ENCODE measurements at places on chromosomes 4 and X.

GRCh38 chr4:185966997-185967775, 101.8 kb upstream of the TLR3 start:
- DNase-seq: no peak

DNA sequence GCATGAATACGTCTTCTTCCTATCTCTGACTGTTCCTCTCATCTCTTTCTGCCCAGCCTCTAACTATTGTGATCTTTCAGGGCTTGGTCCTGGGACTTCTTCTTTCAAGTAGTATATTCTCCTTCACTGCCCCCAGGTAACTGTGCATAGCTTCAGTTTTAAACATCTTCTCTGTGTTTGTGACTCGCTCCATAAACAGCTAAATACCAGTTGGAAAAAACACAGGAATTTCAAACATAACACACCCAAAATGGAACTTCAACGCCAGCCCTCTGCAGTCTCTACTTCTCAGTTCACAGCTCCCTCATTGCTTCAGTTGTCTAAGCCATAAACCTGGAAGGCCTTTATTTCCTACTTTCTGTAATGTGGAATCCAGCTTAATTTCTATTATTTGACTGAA, 16.6 kb downstream of the TRIML2 start:
- DNase-seq: no peak

DNA sequence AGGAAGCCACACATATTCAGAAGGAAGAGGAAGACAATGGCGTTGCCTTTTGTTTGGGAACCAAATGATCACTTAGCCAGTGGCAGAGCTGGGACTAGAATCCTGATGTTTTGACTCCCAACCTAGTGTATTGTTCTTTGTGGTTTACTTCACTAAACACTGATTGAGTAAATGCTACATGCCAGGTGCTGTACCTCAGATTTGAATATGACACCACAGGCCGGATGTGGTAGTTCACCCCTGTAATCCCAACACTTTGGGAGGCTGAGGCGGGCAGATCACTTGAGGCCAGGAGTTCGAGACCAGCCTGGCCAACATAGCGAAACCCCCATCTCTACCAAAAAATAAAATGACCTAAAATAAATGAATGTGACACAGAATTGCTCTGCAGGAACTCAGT, 8.4 kb downstream of the NDUFA1 start:
- no peak for DNase-seq

GRCh38 chr4:53706422-53707032, 115.2 kb upstream of the LNX1 start:
- peak; percentile 51 for DNase-seq

GRCh38 chrX:19839770-19840254, 47.6 kb downstream of the SH3KBP1 start:
- DNase-seq: no peak

DNA sequence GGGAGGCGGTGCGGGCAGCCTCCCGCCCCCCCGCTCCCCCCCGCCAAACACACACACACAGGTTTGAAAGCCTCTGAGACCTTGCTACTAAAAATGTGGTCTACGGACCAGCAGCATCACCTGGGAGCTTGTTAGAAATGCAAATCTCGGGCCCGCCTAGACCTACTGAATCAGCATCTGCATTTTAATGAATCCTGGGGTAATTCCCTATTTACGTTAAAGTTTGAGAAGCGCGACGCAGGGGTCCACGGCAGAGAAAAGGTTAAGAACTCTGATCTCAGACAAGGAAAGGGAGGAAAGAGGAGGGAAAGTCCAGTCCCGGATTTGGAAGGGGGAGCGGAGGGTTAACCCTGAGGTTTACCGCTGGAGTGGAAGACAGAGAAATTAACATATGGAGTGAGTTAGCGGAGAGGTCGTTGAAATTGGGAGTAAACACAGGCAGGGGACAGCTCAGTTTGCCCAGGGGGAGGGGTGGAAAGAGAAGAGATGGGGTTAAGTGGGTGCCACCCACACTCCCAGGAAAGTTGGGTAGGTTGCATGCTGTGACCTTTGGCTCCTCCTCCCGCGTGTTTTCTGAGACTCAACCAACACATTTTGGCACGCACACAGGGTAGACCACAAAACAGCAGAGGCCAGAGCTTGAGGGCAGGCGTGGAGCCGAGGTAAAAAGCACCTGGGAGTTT, 483.6 kb downstream of the BCOR start:
- DNase-seq: peak; percentile 65

- peak; percentile 36 for DNase-seq
Observed at GRCh38 chr4:69057620-69058409, 38.5 kb upstream of the UGT2B7 start.

- DNase-seq: peak; percentile 95
Observed at GRCh38 chrX:69153060-69153730, 12.1 kb downstream of the PJA1 start.

DNA sequence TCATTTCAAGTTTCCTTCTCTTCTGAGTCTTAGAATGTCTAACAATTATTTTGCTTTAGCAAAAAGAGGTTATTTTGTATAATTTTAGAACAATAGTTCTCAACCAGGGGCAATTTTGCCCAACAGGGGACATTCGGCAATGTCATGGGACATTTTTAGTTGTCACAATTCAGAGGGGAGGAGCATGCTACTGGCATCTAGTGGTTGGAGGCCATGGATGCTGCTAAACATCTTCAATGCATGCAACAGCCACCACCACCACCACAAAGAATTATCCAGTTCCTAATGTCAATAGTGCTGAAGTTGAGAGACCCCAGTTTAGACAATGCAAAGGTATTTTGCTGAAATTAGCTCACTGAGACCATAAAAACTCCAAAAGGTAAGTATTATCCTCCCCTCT, 122.5 kb downstream of the ARHGAP6 start:
- DNase-seq: no peak

DNA sequence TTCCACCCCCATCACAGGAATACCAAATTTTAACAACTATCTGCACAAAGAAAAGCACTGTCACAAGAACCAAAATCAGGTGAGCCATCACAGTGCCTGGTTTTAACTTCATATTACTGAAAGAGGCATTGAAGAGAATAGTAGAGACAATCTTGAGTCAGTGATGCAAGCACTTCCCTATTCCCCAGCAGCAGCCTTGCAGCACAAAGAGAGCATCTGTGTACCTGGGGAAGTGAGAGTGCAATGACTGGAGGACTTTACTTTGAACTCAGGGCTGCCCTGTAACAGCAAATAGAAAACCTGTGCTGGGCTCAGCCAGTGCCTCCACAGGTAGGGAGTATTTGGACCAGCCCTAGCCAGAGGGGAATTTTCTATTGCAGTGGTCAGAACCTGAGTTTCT, 361.8 kb downstream of the TEX13C start:
- DNase-seq: no peak

- no peak for DNase-seq
Observed at GRCh38 chr4:122541996-122542395, 78.9 kb downstream of the IL21 start.

DNA sequence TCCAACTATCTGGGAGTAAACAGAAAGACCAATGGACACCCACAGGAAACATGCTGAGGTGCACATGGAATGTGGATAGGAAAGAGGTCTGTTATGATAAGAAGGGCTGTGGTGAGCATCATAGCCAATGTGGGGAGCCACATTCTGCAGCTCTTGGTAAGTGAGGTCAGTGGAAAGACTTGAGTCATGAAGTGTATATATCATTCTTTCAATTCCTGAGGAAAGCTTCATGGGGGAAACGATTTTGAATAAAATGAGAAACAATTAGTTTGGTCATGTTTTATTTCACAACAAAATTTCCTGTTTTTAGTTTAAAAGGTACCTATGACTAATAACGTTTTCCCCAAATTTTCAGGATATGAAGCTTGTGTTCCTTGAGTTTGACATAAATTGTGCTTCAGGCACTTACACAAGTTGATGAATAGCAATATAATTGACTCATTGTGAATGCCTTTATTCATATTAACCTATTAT, 41.4 kb upstream of the RASSF6 start:
- DNase-seq: no peak

DNA sequence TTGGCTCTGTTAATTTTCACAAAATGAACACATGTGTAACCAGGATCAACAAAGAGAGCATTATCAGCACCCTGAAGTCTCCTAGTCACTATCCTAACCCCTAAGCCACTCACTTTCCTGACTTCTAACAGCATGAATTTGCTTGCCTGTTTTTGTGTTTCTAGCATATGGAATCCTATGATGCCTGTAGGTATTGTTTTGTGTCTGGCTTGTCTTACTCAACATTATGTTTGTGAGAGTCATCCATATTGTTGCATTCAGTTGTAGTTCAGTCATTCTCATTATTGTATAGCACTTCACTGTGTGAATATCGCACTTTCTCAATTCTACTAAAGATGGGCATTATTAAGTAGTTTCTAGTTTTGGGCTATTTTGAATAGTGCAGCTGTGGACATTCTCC, 15.6 kb downstream of the EDNRA start:
- DNase-seq: no peak

GRCh38 chr4:139460565-139460964, 6.6 kb downstream of the RAB33B start:
- DNase-seq: no peak

DNA sequence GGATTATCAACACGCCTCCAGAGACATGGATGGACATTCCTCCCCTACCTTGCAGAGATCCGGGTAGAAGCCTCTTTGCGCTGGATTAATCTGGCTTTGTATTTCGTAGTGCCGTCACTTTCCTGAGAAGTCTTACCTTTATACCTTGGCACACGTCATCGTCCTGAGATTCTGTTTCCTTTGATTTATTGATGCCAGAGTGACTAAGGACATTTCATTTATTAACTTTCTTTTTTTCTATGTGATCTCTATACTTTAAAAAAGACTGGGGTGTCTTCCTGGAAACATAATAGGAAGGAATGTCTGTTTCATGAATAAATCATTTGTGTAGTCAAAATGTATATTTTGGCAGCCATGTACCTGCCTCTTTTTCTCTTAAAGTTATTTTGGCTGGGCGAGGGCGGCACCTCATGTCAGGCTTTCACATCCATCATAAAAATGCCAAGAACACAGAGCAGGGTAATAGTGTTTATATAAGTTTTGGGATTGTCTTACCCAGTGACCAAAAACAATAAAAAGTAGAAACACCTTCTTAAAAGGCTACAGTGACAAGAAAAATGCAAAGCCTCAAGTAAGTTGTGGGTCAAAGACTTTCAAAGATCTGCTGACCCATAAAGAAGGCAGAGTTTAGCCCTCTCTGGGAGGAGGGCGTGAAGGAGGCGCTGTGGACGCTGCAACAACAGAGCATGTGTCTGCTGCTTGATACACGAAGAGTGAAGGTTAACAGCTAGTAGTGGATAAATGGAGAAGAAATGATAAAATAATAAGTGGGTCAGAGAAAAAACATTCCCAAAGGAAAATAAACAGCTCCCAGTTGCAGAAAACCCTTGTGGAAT, 124.4 kb downstream of the SHROOM3 start:
- DNase-seq: no peak

- no peak for DNase-seq
Observed at GRCh38 chr4:90128961-90129495, 1.8 kb downstream of the CCSER1 start.
